HL-60 (cell line): ENCODE measurements at places on chromosomes 5 and 9.

GRCh38 chr5:138602371-138603000 lies 27.3 kb upstream of the HSPA9 start:
- DNase-seq, result no peak

GRCh38 chr9:72254901-72255545 lies 105.8 kb downstream of the GDA start:
- DNase-seq, result no peak

DNA sequence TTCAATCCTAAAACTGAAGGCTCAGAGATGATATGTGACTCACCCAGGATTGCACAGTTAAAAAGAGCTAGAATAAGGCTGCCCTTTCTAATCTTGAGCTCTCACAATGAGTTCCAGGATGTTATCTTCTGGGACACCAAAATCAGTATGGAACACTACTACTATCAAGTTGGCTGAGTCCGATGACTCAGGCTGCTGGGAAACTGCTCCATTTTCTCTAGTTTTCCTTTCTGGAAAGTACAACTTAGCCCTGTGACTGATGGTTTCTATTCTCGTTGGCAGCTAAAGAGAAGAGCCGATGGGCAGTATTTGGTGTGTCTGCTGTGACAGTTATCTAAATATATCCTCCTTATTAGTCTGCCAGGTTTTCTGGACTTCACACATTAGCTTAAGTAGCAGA lies 37.9 kb upstream of the DPYSL3 start:
- DNase-seq, result no peak

DNA sequence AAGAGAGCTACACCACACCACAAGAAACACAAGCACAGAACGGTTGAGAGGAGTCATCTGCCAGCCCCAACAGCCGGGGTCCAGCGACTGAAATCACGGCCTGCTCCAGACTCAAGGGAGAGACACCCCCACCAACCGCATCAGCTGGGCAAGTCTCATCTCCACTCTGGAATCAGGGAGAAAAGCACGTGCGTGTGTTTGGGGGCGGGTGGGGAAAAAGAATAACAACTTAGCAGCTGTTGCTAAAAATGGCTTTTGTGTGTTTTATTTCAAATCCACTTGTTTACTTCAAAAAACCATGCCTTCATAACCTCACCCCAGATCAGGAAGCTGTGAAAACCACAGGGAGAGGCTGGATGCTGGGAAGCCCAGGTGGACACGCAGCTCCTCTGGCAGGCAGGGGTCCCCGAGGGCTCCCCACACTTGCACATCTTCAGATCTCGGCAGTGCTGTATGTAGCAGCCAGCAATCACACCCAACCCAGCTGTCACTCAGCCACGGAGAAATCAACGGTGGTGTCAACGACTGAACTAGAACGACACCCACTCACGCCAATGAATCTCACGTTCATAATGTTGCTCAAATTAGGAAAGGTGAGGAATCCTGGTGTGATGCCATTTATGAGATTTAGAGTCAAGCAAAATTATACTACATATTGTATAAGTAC lies 19.0 kb downstream of the PNPLA7 start:
- DNase-seq, result no peak

GRCh38 chr9:108761655-108762347 lies 94.0 kb downstream of the ACTL7B start:
- no peak for DNase-seq

DNA sequence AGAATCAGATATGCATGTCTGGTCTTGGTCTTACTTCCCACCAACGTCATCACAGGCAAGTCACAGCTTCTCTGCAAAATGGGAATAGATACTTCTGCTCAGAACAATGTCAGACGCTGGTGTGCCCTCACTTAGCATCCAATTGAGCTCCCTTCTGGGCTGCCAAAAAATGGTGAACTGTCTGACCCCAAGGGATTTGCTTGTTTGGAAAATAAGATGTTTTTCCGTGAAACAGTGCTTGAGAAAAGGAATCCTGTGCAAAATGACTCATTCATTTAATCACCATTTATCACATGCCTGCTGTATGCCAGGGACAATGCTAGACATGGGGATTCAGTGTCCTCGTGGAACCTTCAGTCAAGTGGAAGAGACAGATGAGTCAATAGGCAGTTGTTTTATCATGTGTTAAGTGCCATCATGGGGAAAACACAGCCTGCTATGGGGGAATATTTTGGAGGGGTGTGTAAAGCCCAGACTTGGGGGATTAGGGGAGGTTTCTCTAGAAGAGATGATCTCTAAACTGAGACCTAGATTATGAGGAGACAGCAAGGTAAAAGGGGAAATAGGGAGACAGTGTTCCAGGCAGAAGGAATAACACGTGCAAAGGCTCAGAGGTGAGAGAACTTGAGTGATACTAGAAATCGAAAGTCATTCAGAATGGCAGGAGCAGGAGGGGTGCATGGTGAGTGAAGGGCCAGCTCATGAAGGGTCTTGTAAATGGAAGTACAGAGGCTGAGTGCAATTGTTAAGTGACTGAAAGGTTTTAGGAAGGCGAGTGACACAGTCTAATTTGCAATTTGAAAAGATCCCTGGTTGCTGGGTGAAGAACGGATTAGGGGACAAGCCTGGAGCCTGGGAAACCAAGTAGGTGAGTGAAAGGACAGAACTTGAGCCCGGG lies 3.9 kb downstream of the NIPAL4 start:
- no peak for DNase-seq

- no peak for DNase-seq
Observed at GRCh38 chr9:114745108-114745848, 60.6 kb downstream of the TNFSF15 start.

GRCh38 chr5:150361301-150361700 lies 3.8 kb downstream of the TCOF1 start:
- no peak for DNase-seq

GRCh38 chr5:15459200-15459599 lies 40.8 kb upstream of the FBXL7 start:
- no peak for DNase-seq

DNA sequence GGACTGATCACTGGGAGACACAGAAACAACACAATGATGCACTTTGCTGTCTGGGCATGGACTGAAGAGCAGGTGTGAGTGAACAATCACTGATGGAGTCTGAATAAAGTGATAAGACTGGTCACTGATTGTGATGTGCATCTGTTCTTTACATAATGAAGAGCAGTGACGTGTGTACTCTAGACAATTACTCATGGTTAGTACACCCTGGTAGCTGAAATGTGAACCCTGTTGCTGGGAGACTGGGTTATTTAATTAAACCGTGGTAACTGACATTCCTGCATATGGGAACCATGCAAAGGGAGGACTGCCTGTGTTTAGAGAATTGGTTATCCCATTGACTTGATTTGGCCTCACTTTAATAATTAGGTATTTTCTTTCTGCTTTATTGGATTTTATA lies 202.9 kb downstream of the NR2F1-AS1 start:
- DNase-seq, result no peak

DNA sequence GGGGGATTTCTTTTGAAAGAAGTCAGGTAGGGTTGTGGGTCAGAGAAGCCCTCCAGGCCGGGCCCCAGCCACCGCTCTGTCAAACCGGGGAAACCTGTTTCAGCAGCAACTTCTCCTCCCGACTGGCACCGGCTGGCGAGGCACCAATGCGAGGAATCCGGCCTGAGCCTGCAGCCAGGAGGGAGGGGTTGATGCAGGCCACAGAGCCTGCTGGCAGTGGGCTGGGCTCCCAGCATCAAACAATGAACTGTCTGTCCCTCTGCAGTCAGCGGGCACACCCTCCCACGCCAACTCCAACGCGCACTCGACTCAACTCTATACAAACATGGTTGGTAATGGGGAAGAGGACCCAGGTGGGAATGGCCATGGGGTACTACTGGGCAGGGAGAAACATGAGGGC lies 12.1 kb downstream of the PCDH1 start:
- no peak for DNase-seq

DNA sequence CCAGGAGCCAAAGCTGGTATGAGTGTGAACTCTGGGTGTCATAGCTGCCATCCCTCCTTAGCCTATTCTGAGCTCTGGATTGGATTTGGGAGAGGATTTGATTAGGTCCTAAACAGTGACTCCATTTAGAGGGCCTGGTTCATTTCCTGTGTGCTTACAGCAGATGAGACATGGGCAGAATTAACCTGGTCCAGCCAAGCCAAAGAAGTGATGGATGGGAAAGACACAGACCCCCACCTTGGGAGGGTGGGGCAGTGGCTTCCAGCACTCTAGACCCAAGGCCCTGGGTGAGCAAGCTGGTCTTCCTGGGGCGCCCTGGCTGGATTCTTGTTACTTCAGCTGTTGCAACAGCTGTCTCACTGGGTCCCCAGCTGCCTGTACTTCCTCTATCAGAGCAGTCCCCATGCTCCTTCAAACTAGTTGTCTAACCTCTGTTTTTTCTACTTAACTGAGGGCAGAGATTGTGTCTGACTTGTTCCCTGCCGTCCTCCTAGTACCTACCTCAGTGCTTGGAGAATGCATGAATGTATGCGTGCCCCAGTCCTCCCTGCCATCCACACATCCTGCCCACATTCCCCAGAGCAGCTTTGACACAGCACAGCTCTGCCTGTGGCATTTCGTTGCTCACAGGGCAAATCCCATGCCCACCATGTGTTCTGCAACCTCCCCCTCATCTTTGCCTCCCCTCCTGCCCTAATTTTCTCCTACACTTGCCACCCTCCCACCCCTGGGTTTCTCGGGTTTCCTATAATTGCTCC lies 115.9 kb downstream of the RGS3 start:
- peak; percentile 88 for DNase-seq

DNA sequence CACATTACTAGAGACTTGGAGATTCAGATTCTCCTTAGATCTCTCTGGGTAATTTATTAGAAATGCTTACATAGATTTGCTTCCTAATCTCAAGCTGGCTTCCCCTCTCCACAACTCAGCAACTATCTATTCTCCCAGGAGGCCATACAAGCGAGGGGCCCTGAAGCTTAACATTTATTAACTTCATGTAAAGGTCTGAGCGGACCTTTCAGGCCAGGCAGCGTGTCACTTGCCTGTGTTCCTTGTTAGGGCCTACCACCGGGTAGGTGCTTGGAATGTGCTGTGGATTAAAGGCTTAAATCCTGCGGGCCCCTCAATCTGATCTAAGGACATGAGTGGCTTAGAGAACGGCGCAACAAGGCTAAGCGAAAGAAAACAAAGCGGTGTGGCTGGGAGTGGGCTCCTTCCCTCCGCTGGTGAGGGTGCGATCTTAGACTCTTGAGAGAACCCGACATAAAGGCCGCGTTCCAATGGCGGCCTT lies 712 bp upstream of the HSPA4 start:
- no peak for DNase-seq

DNA sequence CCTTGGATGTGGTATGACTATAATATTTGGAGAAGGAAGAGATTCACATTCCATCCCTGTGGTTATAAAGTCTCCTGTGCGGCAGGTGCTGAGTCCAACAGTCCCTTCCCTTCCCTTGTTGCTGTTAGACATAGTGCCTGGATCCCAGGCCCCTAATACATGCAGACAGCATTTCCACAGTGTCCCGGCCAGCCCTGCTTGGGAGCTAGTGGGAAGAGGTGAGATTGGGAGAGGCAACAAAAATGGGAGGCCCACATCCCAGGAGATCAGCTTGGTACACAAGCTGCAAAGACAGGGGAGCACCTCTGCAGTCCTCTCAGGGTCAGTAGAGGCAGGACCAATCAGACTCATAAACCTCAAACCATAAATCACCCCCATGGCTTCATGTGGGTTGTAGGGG lies 3.3 kb upstream of the NEURL1B start:
- DNase-seq, result no peak

GRCh38 chr5:177304392-177305119 lies 957 bp downstream of the PRELID1 start:
- no peak for DNase-seq

GRCh38 chr5:33010846-33011245 lies 299.7 kb downstream of the NPR3 start:
- no peak for DNase-seq

GRCh38 chr9:75170898-75171360 lies 82.6 kb downstream of the OSTF1 start:
- DNase-seq, result no peak

GRCh38 chr9:69605406-69605805 lies 66.8 kb downstream of the APBA1 start:
- DNase-seq, result no peak

- no peak for DNase-seq
Observed at GRCh38 chr5:118577621-118578020, 410.7 kb downstream of the DTWD2 start.

DNA sequence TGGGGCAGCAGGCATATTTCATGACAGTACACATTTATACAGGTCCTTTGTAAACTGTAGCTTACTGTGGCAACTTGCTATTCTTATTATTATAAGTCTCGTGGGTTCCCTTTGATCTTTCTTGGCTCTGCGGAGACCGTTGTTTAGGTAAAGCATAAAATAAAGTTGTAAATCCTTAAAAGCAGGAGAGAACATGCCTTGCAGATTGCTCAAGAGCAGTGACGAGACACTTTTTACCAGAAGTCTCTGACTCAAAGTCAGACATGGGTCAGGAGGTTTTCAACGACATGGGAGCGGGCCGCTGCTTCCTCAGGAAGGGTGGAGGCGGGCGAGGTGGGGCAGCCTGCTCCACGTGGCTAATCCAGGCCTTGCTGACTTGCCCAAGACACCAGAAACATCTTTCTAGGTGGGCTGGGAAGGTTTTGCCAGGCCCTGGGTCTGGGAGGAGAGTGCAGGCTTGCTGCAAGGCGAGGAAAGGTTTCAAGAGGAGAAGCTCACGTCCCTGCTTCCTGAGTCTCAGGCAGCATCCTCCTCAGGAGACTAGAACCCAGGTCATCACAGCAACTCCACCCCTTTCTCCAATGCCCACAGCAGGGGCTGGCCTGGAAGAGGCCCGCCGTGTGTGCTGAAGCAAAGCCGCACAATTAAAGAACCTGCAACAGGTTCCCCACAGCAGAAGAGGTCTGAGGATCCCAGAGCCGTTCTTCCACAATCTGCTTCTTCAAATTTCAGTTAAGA lies 6.5 kb downstream of the TBC1D2 start:
- peak; percentile 90 for DNase-seq

DNA sequence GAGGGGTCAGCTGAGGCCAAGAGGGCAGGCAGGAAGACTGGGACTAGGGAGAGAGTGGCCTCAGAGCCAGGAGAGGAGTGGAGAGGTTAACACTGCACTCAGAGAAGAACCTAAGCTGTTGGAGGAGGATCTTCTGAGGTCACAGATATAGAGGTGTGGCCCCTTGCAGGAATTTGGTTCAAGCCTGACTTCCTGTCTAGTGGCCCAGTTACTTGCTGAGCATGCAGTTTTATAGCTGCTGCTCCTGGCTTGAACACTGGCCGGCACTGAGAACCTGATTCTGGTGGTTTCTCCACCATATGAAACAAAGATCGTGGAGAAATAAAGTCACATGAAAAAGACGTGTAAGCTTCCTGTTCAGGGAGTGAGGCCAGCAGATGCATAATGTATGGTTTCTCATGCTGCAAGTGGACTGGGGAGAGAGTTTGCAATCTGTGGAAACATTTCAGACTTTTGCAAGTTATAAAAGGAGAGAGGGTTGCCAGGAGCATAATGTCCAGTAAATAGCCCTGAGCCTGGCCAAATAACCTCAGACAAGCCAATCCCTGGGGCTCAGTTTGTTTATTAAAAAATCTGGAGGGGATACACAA lies 82.6 kb downstream of the GALNT10 start:
- DNase-seq, result no peak

- no peak for DNase-seq
Observed at GRCh38 chr9:95753762-95754465, 121.6 kb upstream of the ERCC6L2 start.

- no peak for DNase-seq
Observed at GRCh38 chr5:83509540-83509939, 38.0 kb downstream of the VCAN start.
